ENCODE measurements at places on chromosomes 6 and 20. TPM values are rescaled to one million over a fixed set of nuclear protein-coding genes. Genes with fewer than 3 reads are reported as not detected.

- no peak for DNase-seq
Measured at GRCh38 chr6:116629563-116629981, 13.3 kb downstream of the RSPH4A start.

DNA sequence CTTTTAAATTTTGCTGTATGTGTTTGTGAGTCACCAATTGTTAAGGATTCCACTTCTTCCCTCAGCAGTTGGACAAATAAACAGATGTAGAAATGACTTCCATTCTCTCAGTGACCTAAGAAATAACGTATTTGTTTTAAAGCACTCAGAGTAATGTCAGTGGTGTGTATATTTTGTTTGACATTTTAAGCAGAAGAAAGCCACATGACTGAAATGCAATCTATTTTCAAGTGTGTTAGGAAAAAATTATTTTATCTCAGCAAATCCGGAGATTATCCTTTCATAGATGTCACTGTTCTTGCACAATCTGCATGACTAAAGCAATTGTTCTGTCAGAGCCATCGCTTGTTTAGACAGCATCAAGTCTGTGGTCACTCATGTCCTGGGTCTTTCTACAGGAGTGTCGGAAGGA, 77.1 kb downstream of the JAG1 start:
- DNase-seq: no peak

DNA sequence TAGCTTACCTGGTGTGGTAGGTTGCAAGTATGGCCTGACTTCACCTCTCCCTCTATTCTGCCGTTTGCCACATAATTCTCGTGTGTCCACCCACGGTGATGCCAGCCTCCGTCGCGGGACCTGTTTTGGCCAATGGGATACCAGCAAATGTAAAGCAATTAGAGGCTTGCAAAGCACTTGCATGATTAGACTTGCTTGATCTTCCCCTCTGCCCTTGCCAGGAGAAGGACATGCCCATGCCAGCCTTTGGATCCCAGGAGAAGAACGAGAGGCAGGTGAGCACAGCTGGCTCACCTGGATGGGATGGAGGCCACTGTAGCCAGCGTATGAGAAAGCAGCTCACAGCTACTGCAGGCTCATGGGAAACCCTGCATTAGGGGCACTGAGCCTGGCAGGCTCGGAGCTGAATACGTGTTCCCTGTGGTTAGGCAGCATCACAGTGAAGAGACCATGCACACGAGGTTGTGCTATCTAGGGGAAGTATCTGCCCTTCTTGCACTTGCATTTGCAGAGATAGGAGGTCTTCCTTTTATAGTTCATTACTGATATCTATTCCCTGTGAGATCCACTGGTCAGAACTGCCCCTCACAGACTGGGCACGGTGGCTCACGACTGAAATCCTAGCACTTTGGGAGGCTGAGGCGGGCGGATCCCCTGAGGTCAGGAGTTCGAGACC, 62.4 kb downstream of the TMEM242 start:
- DNase-seq: peak; percentile 83

DNA sequence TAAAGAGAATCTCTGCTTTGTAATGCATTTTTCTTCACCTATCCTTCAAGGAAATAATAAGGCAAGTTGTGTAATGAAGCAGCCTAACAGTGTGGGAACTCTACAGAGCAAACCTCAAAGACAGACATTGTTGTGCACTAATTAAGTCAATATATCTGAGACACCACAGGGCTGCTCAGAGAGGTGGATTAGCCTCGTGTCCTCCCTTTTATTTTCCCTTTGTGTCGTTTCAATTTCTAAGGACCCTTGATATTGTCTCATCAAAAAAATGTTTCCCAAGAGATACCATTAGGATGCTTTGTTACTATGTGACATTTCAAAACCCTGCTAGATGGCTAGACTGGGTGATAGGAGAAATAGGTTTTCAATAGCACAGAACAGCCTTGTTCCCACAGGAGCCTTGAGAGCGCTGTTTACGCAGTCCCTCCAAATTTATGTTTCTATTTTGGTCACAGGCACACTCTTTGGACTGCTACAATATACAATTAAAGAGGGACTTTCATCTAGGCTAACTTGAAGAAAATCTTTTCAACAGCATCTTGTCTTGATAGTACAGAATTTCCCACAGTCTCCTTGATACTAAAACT, 23.1 kb downstream of the UBE3D start:
- no peak for DNase-seq

DNA sequence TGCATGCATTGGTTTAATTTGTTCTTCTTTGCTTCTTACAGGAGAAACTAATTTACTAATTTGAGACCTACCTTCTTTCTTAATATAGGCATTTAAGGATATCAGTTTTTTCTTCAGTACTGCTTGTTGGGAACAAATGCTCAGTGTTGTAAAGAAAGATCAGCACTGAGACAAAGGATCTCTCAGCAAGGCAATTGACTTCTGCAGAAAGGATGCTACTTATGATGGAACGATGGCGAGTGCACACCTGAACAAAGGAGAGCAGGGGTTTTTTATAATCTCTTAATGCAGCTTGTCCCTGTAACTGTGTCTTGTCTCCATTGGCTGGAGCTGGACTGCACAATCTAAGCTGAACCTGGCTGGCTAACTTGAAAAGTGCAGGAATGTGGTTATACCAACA, 64.2 kb downstream of the RPP21 start:
- DNase-seq: no peak

Gene OPN5
- total RNA-seq: not detected

Gene TAAR5
- total RNA-seq: not detected

All from breast epithelium (tissue), 4 donors.